ENCODE measurements at places on chromosomes 1 and 21.

- no peak for DNase-seq
Observed at GRCh38 chr1:97307151-97307550, 585.6 kb downstream of the PTBP2 start.

DNA sequence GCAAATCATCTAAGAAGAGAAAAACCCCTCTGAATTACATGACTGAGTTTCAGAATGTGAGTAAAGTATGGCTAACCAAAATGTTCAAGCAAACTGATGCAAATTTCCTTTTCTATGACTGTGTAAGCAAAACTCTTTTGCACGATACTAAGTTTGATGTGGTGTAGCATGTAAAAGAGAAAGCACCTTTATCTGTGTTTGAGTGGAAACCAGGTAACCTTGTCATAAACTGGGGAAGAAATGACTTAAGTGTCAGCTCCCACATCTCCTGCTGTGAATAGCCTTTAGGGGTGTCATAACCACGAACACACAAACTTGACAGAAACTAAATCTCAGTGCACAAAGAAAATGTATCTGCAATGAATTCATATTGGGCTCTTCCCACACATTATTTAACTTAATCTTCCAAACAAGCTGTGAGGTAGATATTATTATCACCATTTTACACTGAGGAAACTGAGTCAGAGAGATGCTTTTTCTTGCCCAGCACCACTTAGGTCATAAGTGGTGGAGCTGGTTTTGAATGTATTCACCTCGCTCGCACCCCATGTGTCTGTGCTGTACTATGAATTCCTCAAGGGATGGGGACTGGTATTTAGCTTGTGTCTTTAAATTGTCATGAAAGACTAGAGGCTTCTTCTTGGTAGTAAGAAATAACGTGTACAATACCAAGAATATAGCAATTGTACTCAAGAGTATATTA, 32.9 kb upstream of the IL12RB2 start:
- no peak for DNase-seq

- DNase-seq = no peak
Observed at GRCh38 chr21:15430023-15430422, 299.8 kb upstream of the USP25 start.

DNA sequence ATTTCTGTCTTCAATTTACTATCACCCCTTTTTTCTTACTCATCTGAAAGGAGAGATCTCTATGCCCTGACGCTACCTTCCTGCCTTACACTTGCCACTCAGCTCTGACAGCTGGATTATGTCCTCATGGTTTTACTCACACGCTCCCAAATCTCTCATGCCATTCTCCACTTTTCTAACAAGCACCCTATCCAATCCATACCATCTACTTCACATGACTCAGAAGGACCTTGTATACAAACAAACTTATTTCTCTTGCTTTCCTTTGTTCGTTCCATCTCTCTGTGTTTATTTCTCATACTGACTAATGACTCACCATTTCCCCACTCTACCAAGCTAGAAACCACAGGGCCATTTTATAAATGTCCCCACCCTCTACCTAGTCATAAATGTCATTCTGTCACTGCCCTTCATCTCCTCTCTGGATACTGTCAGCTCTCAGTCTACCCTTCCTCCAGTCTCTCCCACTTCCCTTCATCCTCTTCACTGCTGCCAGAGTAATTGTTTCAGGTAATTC, 87.3 kb downstream of the USP24 start:
- DNase-seq = no peak

DNA sequence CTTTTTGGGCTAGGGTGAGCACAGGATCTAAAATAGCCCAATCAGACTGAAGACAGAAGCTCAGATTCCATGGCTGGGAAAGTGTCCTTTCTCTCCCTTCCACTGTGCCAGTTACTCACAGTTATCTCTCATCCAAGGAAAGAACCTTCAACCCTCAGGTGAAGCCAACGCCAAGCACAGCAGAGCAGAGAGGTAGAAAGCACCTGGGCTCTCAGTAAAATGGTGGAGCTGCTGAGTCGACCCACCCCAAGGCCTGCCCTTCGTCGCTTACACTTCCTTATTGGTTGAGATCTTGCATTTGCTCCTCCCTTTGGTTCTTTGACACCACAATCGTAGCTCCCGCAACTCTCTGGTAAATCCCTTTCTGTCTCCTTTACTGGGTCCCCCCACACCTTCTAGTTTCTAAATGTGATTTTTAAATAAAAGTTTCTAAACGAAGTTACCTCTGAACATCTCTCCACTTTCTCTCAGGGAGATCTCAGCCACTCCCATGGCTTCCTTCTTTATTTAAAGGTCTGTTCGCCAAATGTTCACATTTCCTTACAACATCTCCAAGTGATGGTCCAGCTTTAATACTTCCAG, 27.5 kb upstream of the SLC30A1 start:
- DNase-seq = no peak

DNA sequence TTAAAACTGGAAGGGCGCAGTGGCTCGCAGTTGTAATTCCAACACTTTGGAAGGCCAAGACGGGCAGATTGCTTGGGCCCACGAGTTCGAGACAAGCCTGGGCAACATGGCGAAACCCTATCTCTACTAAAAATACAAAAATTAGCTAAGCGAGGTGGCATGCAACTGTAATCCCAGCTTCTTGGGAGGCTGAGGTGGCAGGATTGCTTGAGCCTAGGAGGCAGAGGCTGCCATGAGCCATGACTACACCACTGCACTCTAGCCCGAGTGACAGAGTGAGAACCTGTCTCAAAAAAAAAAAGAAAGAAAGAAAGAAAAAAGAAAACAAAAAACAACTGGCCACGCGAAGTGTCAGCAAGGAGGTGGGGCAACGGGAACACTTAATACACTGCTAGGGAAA, 6.3 kb downstream of the UBE2G2 start:
- DNase-seq = no peak

DNA sequence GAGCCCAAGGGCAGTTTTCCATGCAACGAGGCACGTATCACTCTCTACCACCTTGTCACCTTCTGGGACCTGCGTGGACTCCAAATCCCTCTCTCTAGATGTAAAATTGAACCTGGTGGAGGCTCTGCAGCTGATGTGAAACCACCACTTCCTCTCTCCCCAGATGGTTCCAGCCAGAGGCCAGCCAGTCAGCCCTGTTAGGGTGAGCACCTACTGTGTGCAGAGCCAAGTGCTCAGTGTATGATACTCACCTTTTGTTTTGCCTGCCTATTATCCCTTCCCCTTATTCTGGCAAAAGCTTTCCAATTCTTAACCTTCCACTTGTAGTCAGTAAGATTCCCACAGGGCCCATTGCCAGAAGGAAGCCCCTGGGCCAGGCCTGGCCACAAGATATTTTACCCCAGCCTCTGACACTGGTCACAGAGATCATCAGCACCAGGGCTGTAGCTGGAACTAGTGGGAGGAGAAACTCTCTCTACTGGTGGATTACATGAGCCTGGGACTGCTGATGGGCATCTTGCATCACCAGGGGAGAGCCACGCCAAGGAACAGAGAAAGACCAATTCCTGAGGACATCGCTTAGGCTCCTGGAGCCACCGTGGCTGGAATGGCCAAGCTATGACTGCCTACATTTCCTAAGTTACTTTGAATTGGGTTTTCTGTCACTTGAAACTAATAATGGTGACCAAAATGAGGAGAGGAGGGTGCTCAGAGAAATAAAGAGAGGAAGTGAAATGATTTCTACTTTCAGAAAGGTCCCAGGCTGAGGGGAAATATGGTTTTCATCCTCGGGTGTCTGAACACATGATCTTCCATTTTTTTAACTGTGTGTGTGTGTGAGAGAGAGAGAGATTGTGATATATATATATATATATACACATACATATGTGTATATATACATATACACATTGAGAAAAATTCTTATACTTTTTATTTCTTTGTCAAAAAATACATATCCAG, 26.6 kb upstream of the RD3 start:
- no peak for DNase-seq

- no peak for DNase-seq
Observed at GRCh38 chr1:181318022-181318857, 165.1 kb upstream of the CACNA1E start.
